ENCODE measurements at places on chromosomes 11 and 22.

- no peak for DNase-seq
Measured at GRCh38 chr22:46935506-46936377, 173.3 kb downstream of the TBC1D22A start.

GRCh38 chr22:33787645-33788456, 132.4 kb downstream of the LARGE1 start:
- DNase-seq = no peak

- DNase-seq = no peak
Measured at GRCh38 chr11:1487851-1488574, 1.4 kb upstream of the MOB2 start.

GRCh38 chr11:108914981-108915380, 250.1 kb downstream of the DDX10 start:
- no peak for DNase-seq
